ENCODE measurements at places on chromosomes 13 and 19.

DNA sequence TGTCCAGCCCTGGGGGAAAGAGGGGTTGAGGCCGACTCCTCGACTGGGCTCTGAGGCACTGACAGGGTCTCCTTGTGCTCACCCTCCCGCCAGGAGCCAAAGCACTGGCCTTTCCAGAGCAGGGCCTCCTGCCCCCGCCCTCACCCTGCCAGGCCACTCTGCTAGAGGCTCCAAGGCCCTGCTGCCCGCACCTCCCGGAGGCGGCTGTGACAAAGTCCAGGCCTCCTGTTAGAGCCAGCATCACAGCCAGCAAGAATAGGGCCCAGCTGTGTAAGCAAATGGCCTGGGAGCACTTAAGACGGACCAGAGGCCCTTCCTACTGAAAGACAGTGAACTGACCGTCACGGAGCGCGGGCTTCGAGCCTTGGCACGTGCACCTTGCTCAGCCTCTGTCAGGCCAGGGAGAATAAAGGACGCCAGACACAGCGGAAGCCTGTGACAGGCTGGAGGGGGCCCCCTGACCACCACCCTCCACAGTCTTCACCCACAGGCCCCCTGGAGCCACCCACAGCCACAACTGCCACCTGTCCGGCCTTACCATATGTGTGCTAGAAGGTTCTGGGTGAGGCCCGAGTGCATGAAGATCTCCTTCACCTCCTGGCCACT lies 50.9 kb downstream of the EPS15L1 start:
- no peak for DNase-seq

GRCh38 chr19:3042621-3043267 lies 13.7 kb upstream of the TLE2 start:
- DNase-seq, result no peak

DNA sequence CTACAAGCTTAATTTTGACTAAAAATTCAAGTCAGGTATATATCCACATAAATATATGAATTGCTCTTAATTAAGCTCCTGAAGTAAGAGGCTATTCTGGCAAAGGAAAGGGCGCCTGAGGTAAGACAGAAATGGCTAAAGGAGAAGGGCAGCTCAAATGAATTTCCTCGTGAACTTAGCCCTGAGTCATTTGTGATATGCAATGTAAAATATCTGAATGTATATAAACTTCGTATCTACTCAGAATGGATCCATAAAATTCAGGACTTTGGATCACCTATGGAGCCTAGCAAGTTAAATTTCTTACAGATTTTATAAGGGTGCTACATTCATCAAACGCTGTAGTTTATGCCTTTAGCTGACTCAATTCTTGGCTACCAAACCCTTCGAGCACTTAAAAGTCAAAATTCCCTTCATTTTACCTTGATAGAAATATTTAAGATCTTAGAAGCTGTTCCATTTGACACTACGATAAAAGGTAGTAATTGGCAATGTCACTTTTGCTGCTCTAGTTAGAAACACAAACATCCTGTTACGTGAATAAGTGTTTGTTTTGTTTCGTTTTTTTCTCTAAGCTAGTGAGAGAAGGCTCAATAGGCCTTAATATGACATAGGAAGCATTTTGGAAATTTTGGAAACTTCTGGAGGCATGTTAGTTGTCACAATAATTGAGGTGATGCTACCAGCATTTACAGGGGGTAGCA lies 69.2 kb downstream of the DIAPH3 start:
- no peak for DNase-seq

GRCh38 chr13:99064624-99065234 lies 86.9 kb upstream of the DOCK9 start:
- no peak for DNase-seq

- DNase-seq, result peak; percentile 9
Observed at GRCh38 chr13:106133025-106133424, 402.4 kb downstream of the EFNB2 start.

- peak; percentile 14 for DNase-seq
Observed at GRCh38 chr19:34259367-34260095, 5.2 kb downstream of the GARRE1 start.

GRCh38 chr13:103184413-103184812 lies 118.2 kb upstream of the SLC10A2 start:
- DNase-seq, result no peak

GRCh38 chr13:73810647-73811046 lies 323.6 kb downstream of the KLF12 start:
- DNase-seq, result no peak

DNA sequence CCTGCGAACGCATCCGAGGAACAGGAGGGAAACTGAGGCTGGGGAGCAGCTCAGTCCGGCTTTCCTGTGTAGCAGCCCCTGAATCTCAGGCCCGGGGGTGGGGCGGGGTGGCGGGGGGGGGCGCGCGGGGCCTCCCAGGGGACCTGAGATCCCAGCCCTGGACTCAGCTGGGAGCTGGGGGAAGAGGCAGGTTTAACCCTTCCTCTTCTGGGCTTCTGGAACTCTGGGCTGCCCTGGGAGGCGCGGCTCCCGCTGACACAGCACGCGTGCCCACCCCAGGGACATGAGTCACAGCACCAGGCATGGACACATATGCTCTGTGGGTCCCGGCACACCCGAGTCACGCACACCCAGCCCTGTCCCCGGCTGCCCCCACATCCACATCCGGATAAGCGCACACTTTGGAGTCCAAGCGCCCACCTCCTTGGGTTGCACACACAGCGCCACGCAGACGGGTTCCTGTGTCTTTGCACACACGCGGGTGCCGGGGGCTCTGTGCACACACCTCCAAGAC lies 3.5 kb upstream of the CIRBP start:
- peak; percentile 62 for DNase-seq

DNA sequence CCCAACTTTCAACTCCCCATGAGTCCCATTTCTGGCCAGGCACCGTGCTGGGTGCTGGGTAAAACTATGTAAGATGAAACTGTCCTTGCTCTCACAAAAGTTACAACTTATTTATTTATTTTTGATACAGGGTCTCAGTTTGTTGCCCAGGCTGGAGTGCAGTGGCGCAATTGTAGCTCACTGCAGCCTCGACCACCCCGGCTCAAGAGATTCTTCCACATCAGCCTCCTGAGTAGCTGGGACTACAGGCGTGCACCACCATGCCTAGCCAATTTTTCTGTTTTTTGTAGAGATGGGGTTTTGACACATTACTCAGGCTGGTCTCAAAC lies 12.9 kb upstream of the CADM4 start:
- no peak for DNase-seq

DNA sequence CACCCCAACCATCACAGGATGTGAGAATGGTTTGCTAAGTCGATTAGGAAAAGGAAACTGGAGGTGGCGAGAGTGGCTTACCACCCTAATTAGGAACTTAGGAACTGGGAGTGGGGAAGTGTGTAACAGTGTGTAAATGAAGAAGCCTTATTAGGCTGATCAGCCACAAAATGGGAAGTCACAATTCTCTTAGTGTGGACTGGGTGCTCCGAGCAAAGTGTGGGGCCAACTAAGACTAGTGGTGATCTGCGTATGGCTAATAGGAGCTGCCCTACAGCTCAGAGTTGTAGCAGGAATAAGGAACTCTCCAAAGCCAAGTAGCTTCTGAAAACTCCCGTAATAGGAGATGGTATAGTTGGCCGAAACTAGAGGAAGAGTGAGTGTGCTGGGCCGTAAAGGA lies 7.6 kb downstream of the SIGLEC11 start:
- no peak for DNase-seq

DNA sequence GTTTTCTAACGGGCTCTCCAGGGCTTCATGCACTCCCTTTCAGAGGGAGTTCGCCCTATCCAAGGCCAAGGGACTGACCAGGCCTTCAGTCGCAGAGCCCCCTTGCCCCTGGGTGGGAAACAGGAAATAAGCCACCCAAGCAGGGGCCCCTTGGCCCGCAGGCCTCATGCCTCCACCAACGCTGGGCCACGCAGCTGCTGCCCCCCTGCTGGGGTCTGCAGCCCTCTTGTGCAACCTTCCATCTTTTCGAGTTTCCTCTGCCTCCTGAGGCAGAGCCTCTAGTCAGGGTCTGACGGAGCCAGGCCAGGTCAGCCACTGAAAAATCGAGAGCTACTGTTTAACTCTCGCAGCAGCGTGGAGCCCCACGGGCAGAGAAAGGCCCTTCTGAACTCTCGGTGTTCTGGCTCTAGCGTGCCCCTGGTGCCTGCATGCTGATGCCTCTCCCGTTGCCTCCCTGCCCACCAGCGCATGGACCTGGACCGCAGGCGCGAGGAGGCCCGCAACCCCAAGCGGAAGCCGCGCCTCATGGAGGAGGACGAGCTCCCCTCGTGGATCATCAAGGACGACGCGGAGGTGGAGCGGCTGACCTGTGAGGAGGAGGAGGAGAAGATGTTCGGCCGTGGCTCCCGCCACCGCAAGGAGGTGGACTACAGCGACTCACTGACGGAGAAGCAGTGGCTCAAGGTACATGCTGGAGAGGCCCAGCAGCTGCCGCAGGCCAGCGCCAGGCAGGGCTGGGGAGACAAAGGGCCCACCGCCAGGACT lies 54.6 kb upstream of the LDLR start:
- DNase-seq, result no peak

GRCh38 chr13:97386801-97387484 lies 47.0 kb upstream of the RAP2A start:
- no peak for DNase-seq

DNA sequence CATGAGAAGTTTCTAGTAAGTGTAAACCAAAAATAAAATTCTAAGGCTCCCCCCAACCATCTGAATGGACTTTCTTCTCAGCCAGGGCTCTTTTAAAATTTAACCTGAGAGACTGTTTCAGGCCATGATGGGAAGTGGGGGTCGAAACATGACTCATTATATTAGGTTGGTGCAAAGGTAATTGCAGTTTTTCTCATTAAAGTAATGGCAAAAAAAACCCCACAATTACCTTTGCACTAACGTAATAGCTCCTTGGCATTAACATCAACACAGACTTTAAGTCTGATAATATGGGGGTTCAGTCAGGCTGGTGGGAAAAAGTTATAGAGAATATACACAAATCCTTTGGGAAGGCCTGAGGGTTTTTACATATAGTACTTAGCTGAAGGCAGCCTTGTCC lies 9.4 kb upstream of the SPART start:
- DNase-seq, result no peak

DNA sequence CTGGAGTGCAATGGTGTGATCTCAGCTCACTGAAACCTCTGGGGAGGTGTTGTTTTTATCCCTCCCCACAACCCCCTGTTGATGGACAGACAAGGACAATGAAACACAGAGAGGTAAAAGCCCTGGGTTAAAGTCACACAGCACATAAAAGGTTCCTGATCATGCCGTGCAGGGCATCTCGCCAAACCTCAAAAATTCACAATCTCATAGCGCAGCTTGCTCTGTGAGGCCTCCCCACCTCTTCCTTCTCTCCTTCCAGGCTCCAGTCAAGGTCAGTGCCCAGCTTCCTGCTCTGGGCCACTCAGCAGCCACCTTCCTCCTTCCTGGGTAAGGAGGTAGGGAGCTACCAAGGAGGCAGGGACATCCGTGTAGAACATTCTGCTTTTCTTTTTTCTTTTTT lies 2.3 kb downstream of the FUT2 start:
- DNase-seq, result peak; percentile 80

DNA sequence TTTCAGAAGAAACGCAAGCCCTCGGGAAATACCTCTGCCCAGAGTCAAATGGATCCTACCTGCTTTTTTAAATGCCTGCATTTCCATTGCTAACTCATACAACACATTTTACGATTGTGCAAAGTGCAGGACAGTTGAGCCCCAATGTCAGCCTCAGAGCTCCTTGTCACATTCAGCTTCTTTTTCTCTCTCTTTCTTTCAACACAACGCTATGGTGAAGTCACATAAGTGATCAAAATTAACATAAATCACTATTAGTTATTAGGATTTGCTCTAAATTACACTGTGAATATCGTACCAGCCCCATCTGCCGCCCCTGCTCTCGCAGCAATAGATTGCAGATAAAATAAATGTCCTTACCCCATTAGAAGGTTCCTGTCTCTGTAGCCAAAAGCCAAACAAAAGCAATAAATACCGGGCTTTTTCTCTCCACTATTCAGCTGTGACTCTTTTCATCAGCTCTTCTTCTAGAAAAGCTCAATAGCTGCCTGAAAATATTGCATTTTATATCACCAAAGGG lies 8.8 kb downstream of the POU4F1 start:
- DNase-seq, result no peak

DNA sequence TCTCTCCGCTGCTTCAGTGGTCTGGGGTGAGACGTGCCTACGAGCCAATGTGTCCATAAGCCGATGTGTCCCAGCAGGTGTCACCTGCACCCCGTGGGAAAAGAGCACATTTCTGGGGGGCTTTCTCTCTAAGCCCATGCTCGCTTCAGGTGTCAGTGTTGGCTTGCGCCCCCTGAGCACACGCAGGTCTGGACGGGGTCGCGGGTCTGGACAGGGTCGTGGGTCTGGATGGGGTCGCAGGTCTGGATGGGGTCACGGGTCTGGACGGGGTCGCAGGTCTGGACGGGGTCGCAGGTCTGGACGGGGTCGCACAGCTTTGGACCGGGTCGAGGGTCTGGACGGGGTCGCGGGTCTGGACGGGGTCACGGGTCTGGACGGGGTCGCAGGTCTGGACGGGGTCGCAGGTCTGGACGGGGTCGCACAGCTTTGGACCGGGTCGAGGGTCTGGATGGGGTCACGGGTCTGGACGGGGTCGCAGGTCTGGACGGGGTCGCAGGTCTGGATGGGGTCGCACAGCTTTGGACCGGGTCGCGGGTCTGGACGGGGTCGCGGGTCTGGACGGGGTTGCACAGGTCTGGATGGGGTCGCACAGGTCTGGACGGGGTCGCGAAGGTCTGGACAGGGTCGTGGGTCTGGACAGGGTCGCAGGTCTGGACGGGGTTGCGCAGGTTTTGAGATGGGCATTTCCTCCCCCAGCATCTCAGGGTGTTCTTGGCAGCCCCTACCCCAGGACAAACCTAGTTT lies 24.5 kb upstream of the TFDP1 start:
- DNase-seq, result no peak

- DNase-seq, result no peak
Observed at GRCh38 chr19:19774354-19775033, 41.6 kb upstream of the ZNF14 start.

GRCh38 chr19:43574424-43575155 lies 737 bp downstream of the XRCC1 start:
- DNase-seq, result peak; percentile 86

DNA sequence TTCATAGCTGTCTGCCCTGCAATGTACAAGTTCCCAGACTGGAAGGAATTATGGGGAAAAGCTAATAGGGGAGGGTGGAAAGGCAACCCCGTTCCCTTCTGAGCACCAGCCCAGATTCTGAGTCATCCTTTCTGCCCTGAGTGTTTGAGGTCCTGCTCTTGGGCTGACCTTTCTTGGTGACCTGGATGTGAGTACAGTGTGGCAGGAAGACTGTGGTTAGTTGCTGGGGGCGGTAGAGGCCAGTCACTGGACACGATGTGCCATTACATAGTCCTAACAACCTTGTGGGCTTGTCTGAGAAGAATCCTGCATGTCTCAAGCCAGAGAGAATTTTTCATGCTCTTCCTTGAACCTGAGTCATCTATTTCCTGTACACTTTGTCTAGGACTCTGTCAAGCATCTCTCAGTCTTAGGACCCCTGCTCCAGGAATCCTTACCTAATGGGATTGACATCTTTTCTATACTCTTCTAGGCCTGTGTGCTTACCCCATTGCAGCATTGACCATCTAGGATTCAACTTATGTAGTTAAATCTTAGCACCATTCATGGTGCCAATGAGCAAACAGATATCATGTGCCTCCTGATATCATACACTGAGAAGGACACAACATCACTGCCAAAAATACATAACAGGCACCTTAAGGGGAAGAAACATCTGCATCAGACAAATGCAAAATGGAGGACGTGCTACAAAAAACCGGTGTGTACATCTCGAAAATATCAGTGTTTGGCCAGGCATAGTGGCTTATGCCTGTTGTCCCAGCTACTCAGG lies 8.1 kb upstream of the ANGPTL4 start:
- peak; percentile 96 for DNase-seq

Measured in ACHN (cell line).